Neural crest cell (in vitro differentiated cells): ENCODE measurements at places on chromosomes 6 and 20.

DNA sequence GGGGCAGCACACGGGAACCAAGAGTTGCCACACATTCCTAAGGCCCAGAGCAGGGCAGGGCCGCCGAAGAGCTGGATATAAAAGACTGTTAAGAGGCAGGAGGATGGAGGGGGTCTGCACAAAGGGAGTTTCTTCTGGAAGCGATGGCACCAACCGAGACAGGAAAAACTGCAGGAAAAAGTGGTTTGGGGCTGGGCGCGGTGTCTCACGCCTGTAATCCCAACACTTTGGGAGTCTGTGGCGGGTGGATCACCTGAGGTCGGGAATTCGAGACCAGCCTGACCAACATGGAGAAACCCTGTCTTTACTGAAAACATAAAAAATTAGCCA, 41.8 kb downstream of the SSR1 start:
- no peak for DNase-seq

GRCh38 chr6:69489970-69490369, 306.8 kb downstream of the LMBRD1 start:
- DNase-seq = no peak

DNA sequence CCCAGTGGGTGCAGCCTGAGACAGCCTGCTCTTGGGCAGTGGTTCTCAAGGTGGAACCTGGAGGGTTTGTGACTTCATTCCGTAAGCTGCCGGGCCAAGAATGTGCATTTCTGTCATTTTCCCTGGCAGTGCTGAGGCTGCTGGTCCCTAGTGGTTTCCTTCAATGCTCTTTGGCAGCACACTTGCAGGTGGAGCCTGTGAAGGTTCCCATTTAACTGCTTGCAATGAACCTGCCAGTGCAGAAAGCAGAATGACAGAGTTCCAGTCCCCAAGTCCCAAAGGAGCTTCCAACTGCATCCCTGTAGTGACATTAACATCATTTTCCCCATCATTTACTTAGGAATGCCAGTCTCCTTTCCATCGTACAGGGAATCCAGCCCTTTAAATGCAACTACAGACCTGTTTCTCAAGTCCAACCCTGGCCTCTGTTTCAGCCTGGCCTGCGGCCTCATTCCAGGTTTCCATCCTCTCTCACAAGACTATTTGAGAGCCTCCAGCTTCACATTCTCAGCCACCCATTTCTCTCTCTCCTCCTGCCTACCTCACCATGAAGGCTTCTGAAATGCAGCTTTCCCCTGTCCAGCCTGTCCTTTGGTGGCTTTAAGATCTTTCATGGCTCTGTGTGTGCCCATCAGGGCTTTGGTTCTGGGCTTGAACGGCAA, 149.7 kb upstream of the GGTLC1 start:
- DNase-seq = no peak

DNA sequence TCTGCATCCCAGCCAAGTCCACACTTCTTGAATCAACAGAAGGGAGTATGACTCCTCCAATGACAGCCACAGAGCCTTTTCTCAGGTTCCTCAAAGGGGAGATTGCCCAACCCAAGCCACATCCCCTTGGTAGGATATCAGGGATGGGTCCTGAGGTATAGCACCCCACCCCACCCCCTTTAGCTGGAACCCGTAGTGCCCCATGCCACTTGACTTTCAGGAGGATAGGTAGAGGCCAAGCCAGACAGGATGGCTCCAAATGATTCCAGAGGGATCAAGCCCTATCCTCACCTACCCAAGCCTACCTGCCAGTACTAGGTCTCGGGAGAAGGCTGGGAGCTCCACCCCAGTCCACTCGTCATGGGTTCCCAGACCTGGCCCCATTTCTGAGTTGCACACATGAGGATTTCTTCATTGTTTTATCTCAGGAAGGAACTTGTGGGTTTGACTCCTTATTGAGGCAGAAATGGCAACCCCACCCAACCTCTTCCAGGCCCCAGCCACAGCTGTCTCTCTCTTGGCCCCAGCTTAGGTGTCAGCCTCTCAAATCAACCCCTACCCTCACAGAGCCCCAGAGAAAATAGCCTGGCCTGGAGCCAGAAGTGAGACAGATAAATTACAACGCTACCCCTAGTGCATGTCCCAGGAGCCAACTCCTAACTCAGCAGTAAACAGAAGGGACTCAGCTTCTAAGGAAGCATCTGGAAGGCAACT, 3.6 kb downstream of the CCND3 start:
- no peak for DNase-seq

DNA sequence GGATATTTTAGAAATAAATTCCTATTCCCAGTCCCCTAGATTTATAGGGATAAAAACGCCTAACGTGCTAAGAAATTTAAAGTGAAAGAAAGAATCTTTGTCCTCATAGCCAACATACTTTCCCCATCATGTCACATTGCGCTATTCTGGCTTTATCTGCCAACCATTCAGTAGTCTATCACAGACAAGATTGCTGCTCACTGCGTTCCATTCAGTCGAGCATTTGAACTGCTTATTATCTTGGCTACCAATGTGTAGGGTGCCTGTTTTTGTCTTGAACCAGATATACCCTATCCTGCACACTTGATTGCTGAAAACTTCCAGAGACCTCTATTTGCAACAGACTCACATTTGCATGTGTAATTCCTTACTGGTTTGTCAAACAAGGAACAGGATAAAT, 751.5 kb downstream of the EPHA7 start:
- DNase-seq = no peak

- no peak for DNase-seq
These were observed 11.6 kb downstream of the YWHAB start for GRCh38 chr20:44897133-44897532.

DNA sequence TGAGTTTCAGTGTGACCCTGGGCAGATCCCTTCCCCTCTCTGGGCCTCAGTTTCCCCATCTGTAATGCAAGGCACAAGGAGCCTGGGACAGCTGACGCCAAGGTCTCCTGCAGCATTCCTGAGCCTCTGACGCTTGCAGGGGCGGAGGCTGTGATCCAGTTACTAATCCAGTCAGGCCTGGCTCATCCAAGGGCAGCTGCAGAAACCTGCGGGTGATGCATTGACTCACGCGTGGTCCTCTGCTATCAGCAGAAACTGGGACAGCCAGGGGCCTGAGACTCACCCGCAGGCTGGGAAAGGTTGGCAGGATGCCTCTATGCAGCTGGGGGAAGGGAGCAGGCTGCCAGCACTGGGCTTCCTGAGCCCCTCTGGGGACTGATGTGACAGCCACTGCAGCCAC, 65.0 kb upstream of the SIRPA start:
- DNase-seq = no peak

DNA sequence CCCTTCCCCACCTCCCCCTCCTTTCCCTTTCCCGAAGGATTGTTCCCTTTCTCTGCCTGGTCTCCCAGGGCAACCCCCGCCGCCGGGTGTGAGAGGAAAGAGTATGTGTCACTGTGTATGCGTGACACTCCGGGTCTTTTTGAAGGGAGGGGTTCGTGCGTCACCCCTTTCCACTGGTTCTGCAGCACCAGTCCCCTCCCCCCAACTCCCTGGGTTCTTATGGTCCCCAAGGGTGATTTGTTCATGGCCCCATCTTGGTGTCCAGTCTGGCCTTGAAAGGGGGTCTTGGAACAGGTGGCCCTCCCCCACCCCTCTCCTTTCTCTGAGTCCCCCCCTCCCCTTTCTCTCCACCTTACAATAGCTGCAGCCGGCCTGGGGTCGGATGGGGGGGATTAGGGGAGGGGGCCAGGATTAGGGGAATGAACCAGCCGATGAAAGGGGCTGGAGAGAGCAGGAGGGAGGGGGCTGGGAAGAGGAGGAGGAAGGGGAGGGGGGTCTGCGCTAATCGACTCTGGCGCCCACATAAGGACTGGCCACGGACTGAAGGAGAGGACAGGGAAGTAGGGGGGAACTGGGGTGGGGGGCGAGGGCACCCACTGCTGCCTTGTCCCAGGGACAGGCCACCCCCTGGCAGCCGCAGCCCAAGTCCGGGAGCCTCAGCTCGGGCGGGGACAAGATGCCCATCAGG, 1.3 kb upstream of the RING1 start:
- peak; percentile 78 for DNase-seq

DNA sequence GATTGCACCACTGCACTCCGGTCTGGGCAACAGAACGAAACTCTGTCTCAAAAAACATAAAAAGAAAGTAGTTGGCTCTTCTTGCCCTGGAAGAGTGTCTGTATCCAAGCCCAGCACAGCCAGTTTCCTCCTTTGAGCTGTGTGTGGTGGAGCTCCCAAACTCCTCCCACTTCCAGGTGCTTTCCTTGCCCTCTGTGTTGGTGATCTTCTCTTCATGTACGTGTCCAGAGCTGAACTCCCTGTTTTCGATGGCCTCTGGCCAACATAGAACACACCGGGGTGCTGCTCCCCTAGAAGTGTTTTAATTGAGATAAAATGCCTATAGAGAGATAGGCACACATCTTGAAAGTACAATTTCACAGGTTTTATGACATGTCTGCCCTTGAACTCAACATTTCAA, 16.7 kb upstream of the SGK2 start:
- no peak for DNase-seq

GRCh38 chr6:149489967-149490366, 5.2 kb upstream of the ZC3H12D start:
- DNase-seq = no peak

DNA sequence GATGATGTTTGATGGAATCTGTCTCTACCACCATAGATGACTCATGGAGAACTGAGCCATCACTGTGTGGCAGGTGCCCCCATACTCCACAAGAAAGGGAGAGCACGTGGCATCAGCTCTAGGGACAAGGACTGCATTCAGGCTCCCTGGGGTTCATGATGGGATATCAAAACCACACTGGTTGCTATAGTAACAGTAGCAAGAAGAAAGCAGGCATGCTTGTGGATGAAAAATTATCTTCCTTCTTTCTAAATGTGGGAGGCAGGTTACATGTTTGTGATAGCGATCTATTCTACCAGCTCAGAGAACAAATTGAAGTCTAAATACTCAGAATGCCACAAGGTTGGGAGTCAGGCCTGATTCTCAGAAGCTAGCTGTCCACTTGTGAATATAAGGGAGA, 224.2 kb downstream of the ARHGAP18 start:
- DNase-seq = no peak

DNA sequence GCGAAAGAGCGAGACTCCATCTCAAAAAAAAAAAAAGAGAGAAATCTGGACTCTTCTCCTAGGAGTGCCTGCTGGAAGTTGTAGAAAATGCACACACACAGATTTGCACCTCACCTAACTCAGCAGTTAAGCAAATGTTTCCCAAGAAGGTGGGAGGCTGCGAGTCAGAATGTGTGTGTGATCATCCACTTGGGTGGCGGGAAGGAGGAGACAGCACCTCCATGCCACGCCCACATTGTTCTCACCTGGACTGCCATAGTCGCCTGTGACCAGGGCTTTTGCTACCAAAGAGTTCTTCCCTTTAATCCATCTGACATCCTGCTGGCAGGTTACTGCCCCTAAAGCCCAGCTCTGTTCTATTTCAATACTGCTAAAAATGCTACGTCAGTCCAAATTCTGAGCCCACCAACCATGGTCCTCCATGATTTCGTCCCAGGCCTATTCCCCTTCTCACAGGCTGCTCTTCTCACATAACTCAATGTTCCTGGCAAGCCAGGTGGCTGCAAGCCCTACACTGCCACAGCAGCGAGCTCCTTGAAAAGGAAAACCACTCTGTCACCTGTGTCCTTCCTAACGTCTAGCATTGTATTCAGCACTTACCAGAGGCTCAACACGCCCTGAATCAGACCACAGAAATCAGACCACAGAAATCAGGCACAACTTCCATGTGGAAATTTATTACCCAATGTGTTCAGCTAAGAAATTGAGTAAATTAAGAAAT, 77.5 kb downstream of the PSMG4 start:
- no peak for DNase-seq

- DNase-seq = no peak
These were observed 47.5 kb downstream of the SIRPA start for GRCh38 chr20:1942486-1943274.

DNA sequence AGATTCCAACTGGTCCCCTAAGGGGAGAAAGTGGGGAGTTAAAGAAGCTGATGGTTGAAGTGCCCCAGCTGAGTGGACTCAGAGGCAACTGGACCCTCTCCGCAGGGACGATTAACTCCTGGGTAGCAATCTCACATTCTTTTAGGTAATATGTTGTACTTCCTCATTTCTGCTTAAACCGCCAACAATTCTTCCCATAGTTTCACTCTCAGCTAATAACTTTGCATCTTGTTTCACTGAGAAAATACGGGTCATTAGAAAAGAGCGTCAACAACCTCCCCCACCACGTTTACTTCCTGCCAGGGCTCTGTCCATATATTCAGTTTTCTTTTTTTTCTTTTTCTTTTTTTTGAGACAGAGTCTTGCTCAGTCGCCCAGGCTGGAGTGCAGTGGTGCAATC, 39.5 kb upstream of the CHD6 start:
- DNase-seq = no peak

- DNase-seq = no peak
These were observed 2.6 kb upstream of the CENPW start for GRCh38 chr6:126337323-126337722.

GRCh38 chr6:108841377-108841855, 6.8 kb upstream of the ARMC2 start:
- DNase-seq = no peak

DNA sequence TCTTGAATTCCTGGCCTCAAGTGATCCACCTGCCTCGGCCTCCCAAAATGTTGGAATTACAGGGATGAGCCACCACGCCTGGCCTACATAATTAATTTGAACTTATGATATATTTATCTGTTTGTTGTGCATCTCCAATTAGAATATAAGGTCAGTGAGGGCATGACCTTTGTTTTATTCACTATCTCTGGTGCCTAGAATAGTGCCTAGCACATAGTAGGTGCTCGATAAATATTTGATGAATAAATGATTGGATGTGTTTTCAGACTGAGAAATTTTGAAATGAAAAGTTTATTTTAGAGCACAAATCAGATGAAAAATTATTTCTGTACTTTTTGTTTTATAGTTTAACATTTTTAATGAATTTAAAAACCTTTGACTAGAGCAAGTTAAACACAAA, 19.4 kb upstream of the VEGFA start:
- no peak for DNase-seq

DNA sequence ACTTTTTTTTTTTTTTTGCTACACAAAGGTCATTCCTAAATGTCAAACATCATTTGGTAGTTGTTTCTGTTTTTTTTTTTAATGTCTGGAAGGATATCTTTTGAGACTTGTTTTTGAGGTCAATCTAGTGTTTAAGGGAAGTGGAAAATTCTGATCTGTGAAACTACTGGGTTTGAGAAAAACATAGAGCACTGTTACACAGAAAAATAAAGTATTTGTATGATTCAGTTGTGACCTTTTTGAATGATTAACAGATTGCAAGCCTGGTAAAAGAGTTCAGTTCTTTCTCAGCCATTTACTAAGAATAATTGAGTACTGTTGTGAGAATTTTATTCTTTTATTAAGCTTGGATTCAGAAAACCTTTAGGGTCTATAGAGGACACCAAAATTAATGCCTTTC, 276.7 kb downstream of the ADGRB3 start:
- DNase-seq = no peak

DNA sequence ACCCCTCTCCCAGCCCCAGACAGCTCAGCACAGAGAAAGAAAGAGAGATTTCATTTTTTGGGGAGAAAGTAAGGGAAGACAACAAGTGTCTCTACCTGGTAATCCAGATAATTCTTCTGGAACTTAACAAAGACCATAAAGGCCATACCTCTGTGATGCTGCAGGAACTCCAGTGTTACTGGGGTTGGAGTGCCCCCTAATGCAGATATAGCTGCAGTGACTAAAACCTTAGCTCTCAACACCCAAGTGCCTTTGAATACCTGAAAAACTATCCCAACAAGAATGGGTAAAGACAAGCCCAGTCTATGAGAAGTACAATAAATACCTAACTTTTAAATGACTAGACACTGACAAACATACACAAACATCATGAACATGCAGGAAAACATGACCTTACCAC, 365.3 kb upstream of the PTCHD4 start:
- DNase-seq = no peak

GRCh38 chr6:70124882-70125545, 177.9 kb downstream of the COL9A1 start:
- DNase-seq = no peak
